Activated T-helper 1 cell treated with anti-CD3 and anti-CD28 coated beads, Interleukin-2, amount 50 U/mL, for 16 hours (primary cell): ENCODE measurements at places on chromosomes 5 and 9.
A peak's percentile ranks its signal among the peaks of the same experiment; 100 is the strongest.

DNA sequence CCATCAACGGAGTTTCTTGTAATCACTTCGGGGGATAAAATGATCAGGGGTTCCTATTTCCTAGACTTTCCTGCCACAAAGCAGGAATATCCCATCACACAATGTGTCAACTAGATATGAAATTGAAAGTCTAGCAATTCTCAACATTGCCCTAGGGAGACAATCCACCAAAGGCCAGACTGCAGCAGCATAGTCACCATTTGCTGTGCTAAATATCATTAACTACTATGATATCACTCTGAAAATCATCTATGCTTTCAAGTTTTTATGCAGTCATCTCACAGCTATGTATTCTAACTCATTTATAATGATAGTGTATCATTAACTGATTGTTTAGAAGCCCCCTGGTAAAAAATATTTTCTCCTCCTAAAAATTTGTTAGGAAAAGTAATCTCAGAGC is 342.6 kb upstream of the CDH6 start:
- no peak for DNase-seq

- DNase-seq: no peak
Observed at GRCh38 chr9:4494806-4495205, 4.5 kb downstream of the SLC1A1 start.

DNA sequence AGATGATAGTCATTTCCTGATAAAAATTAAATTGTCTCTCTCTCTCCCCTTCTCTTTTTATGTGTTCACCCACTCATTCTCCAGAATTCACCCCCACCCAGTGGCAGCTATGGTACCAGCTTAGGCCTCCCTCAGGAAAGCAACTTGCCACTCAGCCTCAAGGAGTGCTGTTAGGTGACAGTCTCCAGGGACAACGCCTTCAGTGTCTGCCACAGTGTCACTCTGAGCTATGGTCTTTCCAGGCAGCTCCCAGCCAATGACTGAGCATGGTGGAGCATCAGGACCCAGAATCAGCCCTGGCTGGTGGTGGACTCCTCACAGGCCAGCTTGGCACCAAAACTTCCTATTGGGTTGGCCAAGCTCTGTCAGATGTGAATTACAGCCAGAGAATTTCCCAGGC is 140.9 kb upstream of the PIK3R1 start:
- no peak for DNase-seq

DNA sequence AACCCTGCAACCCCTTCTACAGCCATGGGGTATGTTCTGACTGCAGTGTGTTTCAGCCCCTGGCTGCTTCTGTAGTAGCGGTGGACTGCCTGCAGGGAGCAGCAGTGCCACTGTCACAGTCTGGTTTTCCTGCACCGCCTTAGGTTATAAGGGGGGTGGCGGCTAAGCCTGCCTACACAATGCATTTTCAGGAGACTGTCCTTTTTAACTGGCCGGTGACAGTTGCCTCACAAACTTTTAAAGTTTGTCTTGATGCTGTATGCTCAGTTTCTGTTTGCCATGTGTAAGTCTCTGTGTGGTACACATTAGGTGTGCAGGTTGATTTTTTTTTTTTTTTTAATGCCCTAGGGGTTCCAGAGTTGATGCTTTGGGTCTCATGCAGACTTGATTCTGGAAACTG is 53.0 kb downstream of the NUP214 start:
- peak; percentile 53 for DNase-seq

DNA sequence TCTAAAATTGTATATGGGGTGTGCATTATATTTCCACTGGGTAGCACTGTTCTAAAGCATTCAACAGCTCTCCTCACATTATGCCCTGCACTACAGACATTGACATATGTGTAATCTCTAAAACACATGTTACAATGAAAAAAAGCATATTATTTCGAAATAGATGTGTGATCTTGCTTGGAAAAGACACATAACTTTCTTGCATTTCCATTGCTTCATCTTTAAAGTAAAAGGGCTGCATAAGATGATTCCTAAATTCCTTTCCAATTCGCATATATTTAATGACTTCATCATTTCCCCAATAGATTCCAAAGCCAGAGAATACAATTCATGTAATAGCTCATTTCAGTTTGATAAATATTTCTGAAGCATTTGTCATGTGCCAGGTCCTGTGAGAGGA is 566.9 kb downstream of the PDE4D start:
- DNase-seq: no peak

DNA sequence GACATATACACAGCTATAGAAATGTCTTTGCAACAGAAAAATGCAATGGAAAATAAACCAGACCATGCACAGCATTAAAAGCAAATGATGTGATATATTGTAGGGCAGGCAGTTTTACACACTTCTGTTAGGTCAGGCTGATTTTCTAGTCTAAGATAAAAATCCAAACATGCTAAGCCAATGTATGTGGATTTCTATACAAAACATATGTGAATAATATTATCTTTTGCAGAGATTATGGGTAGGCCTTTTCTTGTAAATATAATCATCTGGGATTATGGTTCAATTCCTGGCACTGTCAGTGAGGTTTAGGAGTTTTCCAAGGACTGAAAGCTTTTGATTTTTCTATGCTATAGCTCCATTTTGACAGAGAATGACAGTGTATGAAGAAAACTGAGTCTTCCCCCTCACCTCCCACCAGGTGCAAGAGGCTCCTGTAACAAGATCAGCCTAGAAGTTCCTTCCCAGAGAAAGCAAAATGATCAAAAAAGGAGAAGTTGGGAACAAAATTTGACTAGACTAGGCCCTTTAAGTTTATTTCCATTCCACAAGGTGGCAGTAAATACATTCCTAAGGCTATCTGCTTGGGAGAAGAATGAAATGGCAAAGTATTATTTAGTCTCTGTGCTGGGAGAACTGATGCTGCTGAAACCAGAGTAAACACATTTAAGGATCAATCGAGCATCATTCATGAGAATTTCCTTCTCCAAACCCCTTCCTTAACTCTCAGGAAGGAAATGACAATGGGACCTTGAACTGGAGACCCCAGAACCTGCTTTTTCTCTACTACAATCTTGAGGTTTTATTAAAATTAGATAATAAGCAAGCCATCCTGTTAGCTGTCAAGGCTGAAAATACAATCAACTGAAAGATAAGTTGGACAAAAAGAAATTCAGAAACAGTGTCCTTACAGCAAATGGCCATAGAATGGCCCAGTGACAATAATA is 133.0 kb upstream of the TUT7 start:
- no peak for DNase-seq

DNA sequence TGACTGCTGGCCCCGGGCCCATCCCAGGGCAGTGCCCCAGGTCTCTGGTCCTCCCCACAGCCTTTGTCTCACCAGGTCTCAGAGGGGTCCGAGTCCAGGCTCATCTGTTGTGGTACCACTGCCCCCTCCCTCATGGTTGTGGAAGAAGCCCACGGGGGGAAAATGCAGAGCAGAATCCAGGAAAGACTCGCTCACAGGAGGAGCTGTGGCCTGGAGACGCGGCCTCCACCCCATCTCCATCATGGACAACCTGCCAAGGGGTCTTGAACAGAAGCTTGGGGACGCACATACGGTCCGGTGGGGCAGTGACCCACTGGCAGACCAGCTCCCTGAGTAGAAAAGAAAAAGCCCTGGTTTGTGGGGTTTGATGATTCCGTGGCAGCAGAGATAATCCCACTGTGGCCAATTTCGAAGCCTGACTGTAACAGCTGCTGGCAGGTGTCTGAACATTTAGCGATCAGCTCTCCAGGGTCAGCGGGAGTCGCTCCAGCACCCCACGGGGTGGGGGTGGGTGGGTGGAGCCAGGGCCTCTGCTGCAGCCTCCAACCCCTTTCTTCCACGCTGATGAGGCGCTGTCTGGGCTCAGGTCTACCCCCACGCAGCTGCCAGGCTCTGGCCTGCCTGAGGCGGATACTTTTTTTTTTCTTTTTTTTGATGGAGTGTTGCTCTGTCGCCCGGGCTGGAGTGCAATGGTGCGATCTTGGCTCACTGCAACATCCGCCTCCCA is 1.9 kb upstream of the GRIN1 start:
- no peak for DNase-seq

- no peak for DNase-seq
Observed at GRCh38 chr9:115328677-115329076, 210.7 kb upstream of the TNC start.

DNA sequence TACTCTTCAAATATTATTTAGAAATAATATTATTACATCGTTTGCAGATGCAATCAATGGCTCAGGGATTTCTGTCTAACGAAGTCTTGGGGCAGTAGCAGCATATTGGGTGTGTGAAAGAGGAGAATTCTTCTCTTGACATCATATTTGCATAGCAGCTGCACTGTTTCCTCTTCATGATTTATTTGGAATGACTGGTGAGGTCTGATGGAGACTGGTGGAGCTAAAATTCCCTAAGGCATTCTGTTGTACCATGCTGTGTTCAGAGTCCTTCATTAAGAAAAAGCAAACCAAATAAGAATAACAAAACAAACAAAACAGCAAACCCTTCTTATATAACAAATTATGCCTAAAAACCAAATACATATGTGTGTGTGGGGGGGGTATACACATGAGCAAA is 177.6 kb downstream of the DIRAS2 start:
- DNase-seq: no peak

DNA sequence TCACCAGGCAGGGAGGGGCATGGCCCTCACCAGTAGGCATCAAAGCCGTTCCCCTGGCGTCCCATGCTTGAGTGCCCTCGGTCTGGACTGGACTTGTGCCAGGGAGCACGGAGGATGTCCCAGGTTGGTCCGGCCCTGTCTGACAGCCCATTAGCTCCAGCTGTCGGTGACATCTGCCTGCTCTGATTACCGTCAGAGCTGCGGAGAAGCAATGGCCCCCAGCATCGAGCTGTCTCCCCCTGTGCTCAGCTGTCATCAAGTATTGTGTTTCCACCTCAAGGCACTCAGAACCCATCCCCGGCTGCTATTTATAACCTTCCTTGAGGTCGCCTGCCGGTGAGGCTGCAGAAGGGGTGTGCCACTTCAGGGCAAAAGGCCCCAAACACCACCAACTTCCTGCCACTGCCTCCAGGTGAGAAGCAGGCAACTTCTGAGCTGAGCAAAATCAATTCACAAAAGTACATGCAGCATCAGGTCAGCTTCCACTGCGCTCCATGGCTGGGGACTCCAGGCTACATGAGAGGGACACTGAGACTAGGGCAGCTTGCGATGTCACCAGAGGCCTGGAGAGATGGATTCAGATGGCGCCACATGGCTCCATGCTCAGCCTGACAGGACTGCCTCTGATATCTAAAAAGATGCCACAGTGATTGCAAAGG is 142.7 kb downstream of the C5orf15 start:
- no peak for DNase-seq

GRCh38 chr5:168917947-168918600 is 338.9 kb upstream of the PANK3 start:
- DNase-seq: no peak

DNA sequence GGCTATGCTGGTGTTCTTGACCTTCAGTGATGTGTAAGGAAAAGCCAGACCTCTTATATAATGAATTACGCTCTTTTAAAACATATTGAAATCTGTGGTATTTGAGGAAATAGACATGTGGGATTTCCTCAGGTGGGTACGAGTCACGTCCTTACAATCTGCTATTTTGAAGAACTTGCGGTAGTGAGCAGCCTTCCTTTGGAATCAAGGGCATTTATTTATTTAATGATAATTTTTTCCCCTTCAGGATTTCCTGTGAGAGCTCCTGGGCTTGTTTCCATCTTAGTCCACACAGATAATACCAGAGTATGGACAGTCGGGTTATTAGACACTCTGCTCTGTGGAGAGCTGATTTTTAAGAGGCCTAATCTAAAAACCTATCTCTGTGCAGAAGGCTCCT is 167.9 kb downstream of the ARHGEF28 start:
- DNase-seq: no peak

DNA sequence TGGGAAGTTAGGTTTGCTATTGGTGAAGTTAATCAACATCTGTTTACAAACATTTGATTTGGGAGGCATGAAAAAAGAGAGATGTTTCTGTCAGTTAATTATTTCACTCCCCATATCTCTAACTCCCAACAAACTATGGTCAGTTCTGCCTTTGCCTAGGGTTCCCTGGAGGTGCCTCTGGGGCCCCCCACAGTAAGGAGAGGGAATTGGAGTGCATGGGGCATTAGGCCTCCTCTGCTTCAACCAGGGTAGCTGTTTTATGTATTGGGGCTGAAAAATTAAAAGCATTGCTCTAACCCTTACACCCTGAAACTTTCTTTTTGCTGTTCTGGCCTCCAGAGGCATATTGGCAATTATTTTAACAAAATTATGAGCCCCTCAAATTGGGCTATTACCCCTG is 32.3 kb downstream of the RUSC2 start:
- DNase-seq: no peak

DNA sequence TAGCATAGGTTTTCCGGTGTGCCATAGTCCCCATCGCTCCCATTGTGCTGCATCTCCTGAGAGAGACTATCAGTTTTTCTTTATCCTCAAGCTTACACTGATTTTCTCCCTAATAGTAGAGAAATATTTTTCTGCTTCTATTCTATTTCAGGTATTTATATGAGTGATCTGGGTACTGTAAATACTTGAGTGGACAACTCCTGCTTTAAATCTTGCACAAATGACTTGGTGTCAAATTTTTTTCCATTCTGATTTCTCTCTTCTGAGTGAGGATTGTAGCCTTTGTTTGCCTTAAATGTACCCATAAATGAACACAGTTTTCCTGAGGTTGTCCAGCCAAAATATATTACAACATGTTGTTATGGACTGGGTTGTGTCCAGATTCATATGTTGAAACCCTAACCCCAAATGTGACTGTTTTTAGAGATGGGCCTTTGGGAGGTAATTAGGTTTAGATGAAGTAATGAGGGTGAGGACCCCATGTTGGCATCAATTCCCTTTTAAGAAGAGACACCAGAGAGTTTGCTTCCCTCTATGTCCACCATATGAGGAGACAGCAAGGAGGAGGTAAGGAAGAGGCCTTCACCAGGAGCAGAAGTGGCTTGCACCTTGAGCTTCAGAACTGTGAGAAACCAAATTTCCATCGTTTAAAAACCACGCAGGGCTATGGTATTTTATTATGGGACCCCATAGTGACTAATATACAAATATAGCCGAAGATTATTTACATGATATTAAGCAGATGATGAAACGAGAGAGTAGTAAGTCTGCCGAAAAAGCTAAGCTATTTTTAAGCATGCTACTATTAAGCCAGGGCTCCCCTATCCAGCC is 336.4 kb upstream of the MPDZ start:
- DNase-seq: no peak

- no peak for DNase-seq
Observed at GRCh38 chr5:140018096-140018481, 25.0 kb downstream of the NRG2 start.

GRCh38 chr9:131728546-131728910 is 11.3 kb downstream of the RAPGEF1 start:
- DNase-seq: no peak

DNA sequence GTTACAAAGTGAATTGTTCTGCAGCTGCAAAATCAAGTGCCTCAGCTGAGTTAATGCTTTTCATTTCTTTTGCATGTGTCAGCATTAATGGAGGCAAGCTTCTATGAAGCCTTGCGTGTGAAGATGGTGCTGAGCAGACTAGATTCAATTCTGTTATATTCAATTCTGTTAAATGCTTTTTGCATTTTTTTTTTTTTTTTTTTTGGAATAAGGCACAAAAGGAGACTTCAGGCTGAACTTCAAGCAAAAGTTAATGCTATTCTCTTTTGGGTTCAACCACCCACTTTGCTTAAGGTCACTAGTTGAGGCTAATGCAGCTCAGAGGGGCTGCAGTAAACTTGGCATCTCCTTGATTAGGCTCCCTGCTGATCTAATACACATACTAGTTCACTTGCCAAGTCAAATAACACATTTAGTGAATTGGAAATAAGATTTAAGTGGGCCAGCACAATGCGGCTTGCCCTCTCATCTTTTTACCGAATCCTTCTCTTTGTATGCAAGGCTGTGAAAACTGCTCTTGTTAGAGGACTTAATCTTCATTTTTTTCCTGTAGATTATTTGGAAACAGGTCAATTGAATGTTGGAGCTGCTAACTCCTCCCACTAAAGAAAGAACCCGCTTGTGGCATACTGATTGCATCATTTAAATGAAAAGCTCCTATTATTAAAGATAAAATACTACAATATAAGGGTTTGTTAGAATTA is 1020.2 kb downstream of the NR2F1-AS1 start:
- no peak for DNase-seq
